ENCODE measurements at places on chromosomes 3 and 15.

DNA sequence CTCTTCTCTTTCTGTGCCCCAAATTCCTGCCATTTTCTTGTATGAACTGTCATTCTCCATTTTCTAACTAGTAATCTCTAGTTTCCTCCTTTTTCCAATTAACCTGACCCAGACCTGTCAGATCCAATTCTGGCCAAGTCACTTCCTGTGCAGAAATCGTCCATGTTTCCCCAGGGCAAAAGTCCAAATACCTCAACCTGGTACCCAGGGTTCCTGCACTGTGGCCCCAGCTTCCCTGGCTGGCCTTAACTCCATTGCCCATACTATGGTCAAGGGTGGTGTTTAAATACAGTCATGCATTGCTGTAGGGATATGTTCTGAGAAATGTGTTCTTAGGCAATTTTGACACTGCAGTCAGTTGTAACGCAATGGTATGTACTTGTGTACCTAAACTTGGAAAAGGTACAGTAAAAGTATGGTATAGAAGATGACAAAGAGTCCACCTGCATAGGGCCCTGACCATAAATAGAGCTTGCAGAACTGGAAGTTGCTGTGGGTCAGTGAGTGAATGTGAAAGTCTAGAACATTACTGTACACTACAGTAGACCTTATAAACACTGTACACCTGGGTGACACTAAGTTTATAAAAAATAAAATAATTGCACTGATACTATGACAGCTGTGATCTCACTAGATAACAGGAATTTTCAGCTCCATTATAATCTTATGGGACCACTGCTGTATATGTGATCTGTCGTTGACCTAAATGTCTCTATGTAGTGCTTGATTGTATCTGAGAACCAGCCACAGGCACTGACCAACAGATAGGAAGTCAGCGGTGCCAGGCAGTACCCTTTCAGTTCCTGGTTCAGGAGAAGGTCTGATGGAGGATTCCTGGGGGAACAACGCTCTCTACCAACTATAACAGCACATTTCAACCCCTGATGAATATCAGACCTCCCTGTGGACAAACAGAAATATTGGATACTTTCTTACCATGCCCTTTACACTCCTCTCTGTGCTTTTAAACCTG lies 336.1 kb upstream of the PROK2 start:
- no peak for DNase-seq

- DNase-seq = no peak
Measured at GRCh38 chr15:36644191-36644896, 64.9 kb downstream of the CDIN1 start.

DNA sequence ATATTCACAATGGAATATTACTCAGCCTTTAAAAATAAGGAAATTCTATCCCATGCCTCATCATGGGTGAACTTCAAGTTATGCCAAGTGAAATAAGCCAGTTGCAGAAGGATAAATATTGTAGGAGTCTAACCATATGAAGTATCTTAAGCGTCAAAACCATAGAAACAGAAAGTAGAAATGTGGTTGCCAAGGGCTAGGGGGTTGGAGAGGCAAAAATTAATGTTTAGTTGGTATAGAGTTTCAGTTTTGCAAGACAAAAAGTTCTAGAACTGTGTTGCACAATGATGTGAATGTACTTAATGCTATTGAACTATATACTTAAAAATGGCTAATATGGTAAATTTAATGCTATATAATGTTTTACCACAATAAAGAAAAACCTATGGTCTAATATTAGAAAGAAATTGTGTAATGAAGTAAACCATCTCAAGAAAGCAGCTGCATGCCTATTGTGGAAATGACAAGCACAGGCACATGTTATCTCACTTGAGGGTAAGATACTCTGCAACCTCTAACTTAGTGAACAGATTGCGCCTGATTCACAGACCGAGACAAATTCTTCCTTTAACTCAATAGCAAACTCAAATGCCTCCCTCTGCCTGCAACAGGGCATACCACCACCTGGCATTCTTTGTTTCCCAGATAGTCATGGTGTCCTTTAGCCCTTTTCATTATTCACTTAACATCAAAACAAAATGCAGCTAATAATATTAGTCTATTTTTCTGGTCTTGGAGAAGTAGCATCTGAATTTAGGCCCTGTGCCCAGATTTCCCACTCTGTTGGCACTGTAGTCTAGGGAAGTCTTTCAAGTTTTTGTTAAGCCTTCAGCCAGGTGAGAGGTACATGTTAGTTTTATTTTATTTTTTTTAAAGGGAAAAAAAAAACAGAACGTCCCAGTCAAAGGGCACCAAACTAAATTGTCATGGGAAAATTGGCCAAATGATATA lies 80.2 kb upstream of the ACP3 start:
- DNase-seq = no peak

DNA sequence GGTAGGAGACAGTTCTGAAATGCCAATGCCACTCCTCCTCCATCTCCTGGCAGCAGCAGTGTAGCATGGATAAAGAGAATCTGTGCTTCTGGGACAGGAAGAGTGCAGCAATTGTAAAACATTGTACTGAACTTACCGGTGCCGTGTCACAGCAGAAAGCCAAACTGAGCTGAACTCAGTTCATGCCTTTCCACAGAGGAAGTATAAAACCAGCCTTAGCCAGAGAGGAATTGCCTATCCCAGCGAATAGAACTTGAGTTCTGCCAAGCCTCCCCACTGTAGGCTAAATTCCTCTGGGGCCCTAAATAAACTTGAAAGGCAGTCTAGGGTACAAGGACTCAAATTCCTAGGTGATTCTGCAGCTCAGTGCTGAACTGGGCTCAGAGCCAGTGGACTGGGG lies 148.8 kb downstream of the SLC9A9 start:
- DNase-seq = no peak

GRCh38 chr15:88805031-88805780 lies 2.0 kb downstream of the ACAN start:
- DNase-seq = no peak

GRCh38 chr3:21750080-21750696 lies 822 bp downstream of the ZNF385D start:
- DNase-seq = no peak

Measured in activated T-cell treated with anti-CD3 and anti-CD28 coated beads, Interleukin-2, amount 50 U/mL, for 1 hour (primary cell).